ENCODE measurements at places on chromosomes 2 and 18.

GRCh38 chr2:159706385-159706980, 5.8 kb upstream of the MARCHF7 start:
- DNase-seq = no peak

GRCh38 chr2:157329524-157329923, 3.9 kb upstream of the ERMN start:
- no peak for DNase-seq

GRCh38 chr2:137173463-137173862, 408.1 kb downstream of the THSD7B start:
- no peak for DNase-seq

DNA sequence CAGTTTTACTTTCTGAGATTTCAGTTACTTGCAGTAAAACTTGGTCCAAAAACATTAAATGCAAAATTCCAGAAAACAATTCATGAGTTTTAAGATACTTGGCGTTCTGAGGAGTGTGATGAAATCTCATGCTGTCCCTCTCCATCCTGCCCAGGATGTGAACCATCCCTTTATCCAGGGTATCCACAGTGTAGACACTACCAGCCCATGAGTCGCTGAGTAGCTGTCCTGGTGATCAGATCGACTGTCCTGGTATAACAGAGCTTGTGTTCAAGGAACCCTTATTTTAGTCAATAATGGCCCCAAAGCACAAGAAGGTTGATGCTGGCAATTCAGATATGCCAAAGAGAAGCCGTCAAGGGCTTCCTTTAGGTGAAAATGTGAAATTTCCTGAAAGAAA, 3.2 kb downstream of the SP100 start:
- no peak for DNase-seq

- DNase-seq = no peak
Observed at GRCh38 chr2:207046724-207047123, 107.4 kb downstream of the CPO start.

GRCh38 chr18:4734903-4735302, 279.8 kb upstream of the DLGAP1 start:
- DNase-seq = no peak

DNA sequence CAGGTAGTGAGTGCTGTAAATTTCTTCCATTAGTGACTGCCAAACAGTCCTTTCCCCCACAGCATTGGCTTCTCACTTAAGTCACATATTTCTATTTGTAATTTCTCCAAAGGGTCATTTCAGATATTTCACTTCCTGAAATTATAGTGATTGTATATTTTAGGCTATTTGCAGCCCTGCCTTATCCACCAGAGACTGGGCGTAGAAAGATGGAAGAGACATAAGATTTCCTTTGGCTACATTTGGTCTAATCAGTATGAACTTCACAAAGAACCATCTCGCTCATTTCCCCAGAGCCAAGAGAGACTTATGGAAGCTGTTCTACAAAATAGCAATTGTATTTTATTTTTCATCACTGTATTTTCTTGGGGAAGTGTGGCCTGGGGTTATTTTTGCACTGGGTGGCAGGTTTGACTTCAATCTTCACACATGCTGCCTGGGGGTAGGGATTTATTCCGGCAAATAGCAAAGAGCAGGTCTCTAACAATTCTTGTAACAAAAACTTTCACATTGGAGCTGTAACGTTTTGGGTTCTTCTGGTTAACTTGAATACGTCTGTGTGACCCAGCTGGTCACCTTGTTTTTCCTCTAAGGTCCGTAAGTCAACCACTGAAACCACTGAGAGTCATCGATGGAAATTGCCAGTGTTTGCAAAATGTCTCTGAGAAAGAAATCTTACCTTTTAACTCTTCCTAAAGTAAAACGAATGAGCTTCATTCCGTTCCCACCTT, 170.6 kb upstream of the SERPINE2 start:
- no peak for DNase-seq

GRCh38 chr18:8231316-8231715, 377.9 kb upstream of the RAB12 start:
- no peak for DNase-seq

DNA sequence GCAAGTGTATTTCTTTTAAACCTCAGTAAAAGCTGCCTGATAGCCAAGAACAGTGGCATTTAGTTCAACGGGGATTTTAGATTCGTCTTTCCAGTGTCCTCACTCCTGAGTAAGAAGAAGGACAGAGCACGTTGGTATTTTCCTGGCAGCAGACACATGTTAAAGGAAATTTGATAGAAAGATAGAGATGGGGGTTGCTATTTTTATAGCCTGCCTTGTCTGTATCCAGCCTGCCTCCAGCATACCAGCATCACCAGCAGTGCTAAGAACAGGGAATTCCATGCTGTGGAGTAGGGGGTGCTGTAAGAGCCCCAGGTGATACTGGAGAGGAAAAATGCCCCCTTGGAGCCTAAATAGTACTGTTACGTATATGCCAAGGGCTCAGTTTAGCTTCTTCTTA, 1.1 kb upstream of the SMYD1 start:
- no peak for DNase-seq

DNA sequence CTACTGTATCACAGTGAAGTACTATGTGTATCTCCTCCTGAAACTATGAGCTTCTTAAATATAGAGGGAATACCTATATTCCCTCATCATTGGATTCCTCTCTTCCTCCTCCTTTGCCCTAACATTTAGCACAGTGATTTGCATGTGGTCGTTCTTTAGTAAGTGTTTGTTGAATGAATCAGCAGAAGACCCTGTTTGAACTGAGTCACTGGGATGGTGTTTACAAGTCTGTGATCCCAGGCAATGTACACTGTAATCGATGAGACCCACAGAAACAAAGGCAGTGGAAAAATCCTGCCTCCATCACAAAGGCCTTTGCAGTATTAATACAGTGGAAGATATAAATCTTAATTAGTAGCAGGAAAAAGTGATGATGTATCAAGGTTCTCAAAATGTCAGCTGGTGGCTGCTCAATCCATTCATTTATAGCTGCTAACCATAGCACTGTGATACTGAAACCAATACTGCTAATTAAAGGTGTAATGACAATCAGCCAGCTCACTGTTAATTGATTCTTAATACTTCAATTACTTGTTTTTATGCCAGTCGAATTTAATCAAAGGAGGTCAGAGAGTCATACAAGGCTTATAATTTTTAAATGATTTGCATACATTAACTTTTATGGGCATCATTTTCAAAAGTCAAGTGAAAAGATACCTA, 20.8 kb upstream of the MYO3B start:
- DNase-seq = no peak
